IPS DF 6.9 (cell line): ENCODE measurements at places on chromosomes 4 and X.

GRCh38 chrX:137742846-137743245 lies 176.9 kb downstream of the ZIC3 start:
- DNase-seq = no peak

- DNase-seq = no peak
Observed at GRCh38 chrX:46258356-46258755, 286.9 kb downstream of the ZNF674 start.

DNA sequence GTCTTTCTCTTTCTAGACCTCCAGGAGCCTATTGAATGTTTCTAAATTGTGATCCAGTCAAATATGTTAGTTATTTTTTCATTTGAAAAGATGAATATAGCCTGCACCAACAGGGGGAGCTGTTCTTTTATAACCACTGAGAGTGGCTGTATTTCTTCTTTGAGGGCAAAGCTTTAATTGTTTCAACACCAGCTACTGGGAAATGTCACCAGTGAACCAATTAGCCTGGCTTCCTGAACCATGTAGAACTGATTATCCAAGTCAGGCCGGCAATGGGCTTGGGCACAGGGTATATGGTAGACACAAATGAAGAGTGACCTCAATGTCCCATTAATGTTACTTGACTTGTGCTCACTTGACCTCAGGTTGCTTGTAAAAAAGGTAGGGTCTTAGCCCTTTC lies 4.8 kb upstream of the DAPP1 start:
- DNase-seq = peak; percentile 13

GRCh38 chrX:31071262-31071661 lies 579 bp downstream of the FTHL17 start:
- DNase-seq = no peak

DNA sequence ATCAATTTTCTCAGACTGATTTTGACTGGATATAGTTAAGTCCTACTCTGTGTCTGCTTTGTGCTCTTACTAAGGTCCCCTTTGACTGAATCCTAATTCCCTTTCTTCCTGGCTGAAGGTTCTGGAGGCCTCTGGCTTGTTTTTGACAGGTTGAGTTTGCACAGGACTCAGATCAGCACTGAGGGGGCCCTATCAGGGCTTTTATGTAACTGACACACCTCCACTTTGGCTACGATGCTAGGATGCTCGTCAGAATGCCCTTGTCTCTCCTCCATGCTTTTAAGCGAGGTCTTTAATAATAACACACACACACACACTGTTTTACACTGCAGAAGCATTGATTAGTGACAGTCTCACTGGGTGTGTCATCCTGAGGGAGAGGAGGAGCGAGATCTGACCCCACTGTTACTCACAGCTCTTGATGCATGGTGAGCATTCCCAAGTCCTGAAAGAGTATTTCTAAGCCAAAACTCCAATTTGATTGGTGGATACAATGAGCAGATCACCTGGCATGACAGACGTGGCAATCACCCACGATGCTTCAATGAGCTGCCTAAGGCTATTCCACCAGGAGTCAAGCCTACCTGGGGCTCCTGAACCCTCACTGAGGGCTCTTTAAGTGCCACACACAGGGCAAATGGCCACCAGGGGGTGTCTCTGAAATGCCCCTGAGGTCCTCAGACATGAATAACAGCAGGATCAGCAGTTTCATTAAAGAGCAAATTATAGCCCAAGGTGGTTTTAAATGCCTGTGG lies 130.4 kb upstream of the CPEB2 start:
- DNase-seq = no peak

- no peak for DNase-seq
Observed at GRCh38 chr4:74546057-74546456, 101.1 kb downstream of the AREG start.

DNA sequence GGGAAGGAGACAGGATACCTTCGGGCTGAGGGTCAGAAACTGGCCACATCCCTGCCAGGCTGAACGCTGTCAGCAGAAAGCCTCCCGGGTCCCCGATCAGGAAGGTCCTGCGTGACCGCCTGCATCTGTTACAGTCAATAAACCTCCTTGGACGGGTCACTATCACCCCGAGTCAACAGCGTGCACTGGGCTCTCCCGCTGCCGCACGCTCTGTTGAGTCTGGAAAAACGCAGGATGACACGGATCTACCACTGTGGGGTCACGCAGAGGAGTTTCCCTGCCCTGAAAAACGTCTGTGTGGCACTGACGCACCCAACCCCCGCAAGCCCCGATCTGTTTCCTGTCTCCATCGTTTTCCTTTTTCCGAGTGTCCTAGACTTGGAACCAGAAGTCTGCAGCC lies 12.1 kb downstream of the PPP2R3B start:
- DNase-seq = no peak
